ENCODE measurements at places on chromosomes 11 and 22. TPM values are rescaled to one million over a fixed set of nuclear protein-coding genes. Genes with fewer than 3 reads are reported as not detected.

GRCh38 chr22:44496844-44497217 lies 1.2 kb downstream of the RTL6 start:
- no peak for DNase-seq

- DNase-seq, result no peak
Measured at GRCh38 chr11:91755526-91755925, 469.1 kb upstream of the FAT3 start.

DNA sequence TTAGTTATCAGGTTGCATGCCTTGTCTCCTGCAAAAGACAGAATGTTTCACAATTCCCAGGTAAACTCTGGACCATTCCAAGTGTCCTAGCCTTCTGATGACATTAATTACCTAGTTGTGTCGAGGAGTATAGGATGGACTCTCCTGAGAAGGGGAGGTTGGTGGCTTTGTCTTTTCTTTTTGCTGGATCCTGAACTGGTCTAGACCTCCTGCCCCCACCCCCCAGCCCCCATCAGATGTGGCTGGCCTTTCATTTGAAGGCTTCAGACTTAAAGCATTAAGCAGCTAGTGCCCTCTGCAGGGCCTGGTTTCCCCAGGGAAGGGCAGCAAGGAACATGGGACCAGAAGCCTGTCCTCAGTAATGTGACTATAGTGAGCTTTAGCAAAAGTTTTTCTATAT lies 9.7 kb downstream of the MCAM start:
- no peak for DNase-seq

Gene TRIM51
- not detected for total RNA-seq

Gene EI24
- total RNA-seq, result 153 TPM
